ENCODE measurements at places on chromosomes 16 and 17.

DNA sequence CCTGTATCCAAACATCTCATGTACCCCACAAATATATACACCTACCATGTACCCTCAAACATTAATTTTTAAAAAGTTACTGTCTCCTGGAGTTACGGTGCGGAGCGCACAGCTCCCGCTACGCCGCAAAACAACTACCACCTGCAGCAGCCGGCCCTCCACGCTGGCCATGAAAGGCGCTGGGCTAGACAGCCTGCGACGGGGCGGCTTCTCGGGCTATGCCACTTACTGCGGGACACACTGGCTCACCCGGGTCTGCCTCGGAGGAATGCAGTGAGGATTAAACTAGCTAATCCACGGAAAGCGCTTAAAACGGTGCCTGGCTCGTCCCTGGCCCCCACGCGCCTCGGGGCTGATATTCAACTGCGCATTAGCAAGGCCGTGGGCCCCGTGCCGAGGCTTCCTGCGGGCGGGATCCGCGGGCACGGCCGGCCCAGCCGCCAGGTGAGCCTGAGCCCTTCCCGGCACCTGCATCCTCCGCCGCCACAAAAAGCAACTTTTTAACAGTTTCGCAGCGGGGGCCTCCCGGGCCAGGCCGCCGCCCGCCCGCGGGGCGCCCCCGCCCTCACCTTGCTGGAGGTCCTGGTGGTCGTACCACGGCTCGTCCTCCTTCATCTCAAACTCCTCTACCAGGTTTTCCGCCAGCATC is 633 bp downstream of the CDR2 start:
- peak; percentile 40 for DNase-seq

- no peak for DNase-seq
Measured at GRCh38 chr16:55592306-55592705, 25.8 kb downstream of the CAPNS2 start.

GRCh38 chr17:50440172-50440837 is 14.3 kb downstream of the ACSF2 start:
- no peak for DNase-seq

DNA sequence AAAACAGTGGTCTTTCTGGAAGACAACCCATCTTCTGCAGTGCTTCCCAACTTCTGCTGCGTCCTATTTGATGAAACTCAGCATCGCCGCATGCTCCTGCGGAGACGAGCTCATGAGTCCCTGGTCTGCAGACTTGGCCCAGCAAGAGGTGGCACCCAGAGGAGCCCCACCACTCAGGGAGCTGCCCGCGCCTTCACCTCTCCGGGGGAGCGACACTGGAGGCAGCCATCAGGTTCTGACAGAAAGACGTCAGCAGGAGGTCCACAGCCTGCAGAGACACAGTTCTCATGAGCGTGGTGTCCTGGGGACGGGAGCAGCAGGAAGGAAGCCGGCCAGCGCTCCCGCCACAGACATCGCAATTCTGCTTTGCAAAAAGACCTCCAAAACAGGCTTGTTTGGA is 46.1 kb downstream of the FANCA start:
- no peak for DNase-seq

- no peak for DNase-seq
Measured at GRCh38 chr16:65453646-65454045, 331.8 kb upstream of the CDH11 start.

DNA sequence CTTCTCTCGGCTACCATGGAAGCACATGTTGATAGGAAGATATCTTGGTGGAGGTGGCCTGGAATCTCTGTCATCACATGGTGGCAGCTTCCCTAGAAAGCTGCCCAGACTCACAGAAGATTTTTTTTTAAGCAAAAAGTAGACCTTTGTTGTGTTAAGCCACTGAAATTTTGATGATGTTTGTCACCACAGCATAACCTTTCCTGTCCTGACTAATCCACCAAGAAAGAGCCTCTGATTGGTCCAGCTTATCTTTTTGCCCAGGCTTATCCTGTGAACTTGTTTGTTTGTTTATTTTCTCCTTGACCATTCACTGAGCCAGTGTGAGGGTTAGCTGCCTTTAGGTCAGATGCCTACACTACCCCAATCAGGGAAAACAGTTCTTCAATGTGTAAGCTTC is 96.5 kb upstream of the LHX1 start:
- no peak for DNase-seq

DNA sequence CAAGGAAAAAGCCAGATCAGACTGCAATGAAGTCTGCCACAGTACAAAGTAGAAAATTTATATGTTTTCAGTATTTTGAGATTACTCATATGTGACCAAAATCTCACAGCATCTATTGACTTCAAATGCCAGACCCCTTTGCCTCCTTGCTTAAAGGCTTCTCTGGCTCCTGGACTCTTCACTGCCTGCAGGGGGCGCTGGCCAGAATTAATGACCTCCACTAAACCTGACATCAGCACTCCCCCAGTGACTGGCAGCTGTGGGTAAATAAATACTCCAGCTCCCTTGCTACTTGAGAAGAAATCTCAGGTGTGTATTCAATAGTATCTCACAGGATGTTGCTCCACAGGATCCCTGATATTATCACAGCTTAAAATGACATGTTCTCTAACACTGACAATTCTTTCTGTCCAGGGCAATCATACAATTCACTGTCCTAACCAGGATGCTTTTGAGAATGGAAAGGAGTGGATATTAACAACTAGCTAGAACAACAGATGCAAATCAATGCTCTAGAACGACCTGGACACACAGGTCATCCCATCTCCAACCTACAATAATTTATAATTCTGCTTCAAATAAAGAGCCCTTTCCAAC is 4.0 kb downstream of the BECN1 start:
- peak; percentile 67 for DNase-seq

DNA sequence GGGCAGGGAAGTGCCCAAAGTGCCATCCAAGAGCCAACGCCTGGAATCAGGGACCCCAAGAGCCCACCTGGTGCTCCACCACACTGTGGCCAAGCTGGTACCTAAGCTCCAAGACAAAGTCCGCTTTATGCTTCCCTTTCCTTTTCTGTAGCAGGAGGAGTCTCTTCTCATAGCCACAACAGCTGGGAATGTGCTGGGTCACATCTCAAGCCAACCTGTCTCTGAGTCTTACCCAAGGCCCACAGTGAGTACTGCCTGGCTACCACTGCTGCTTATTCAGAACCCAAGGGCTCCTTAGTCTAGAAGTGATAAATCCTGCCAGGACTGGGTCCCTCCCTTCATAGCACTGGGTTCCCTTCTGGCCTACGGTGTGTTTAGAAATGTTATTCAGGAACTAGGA is 49.8 kb downstream of the ERCC4 start:
- DNase-seq = no peak

DNA sequence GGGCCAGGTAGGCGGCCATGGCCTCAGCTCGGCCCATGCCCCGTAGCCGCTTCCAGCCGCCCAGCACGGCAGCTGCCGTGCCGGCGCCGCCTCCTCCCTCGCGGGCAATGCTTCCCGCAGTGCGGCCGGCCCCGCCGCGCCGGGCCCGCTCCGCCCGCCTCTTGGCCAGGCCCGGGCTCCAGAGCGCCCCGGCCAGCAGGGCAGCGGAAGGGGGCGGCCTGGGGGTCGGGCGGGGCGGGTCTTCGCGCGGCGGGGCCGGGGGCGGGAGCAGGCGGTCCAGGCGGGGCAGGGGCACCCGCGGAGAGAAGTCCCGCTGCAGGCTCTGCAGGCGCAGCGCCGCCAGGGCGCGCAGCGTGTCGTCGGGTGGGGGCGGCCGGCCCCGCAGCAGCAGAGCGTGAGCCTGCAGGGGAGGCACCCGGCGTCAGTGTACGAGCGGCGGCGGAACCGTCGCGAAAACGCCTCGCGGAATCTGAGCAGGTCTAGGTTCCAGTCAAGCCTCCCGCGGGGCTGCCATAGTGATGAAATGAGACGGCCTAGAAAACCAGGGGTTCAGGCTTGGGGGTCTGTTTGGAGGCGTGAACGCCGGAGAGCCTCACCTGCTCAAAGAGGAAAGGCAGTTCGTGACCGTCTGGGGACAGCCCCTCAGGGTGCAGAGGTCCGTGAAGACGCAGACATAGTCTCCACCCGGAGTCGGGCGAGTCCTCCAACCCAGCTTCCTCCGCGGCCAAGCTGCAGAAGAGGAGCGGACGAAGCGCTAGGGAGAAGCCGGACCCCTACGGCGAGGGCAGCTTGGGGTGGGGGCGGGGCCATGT is 6.6 kb downstream of the PLEKHH3 start:
- DNase-seq = no peak

- no peak for DNase-seq
Measured at GRCh38 chr17:13490906-13491482, 110.7 kb downstream of the HS3ST3A1 start.

GRCh38 chr17:76178124-76178523 is 37.1 kb upstream of the FOXJ1 start:
- no peak for DNase-seq
